ENCODE measurements at places on chromosomes 6 and 20.

GRCh38 chr20:48723308-48724264, 104.2 kb downstream of the PREX1 start:
- no peak for DNase-seq

DNA sequence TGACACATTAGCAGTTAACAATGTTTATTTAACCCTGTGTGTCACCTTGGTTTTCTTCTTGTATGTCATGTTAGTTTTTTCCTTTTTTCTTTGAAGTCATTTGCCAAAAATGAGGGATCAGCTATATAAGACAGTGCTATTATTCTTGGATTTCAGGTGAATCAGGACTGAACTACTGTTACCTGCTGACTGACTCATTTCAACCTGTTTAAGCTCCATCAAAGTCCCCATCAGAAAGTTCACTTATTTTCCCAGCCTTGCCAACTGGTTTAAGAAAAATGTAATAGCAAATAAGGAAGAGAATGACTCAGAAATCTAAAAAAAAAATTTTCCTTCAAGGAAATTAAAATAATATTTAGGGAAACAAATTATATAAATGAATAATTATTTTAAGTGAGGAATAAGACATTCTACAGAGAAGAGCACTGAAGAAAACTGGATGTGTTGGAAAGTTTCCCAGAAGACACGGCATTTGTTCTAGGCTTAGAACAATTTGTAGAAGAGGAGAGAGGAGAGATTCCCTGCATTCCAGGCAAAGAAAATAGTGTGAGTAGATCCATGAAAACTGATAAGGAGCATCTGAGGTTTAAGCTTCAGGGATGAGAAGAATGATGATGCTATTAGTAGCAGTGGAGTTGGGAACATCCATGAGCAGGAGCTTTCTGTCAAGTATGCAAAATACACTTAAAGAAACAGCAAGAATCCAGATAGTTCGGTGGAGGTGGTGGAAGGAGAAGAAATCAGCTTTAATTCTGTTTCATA, 84.9 kb upstream of the SIM1 start:
- no peak for DNase-seq

GRCh38 chr6:142942805-142943227, 2.2 kb downstream of the HIVEP2 start:
- DNase-seq: no peak

DNA sequence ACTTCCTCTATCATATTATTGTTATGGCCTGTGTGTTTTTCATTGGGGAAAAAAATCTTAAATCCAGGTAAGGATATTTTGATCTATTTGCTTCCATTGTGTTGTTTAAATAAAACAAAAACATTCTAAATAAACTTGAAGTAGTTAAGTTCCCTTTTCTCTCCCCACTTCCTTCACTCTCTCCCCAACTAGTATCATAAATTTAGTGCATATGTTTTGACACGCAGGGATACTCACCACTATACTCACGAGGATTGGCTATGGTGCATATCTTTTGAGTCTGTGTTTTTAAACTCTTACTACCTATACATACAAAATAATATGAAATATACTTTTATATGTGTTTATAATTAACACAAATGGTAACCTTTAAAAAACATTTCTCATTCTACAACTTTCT, 5.2 kb downstream of the TTLL9 start:
- DNase-seq: no peak

- DNase-seq: no peak
Measured at GRCh38 chr20:49863666-49864065, 51.0 kb downstream of the SLC9A8 start.

DNA sequence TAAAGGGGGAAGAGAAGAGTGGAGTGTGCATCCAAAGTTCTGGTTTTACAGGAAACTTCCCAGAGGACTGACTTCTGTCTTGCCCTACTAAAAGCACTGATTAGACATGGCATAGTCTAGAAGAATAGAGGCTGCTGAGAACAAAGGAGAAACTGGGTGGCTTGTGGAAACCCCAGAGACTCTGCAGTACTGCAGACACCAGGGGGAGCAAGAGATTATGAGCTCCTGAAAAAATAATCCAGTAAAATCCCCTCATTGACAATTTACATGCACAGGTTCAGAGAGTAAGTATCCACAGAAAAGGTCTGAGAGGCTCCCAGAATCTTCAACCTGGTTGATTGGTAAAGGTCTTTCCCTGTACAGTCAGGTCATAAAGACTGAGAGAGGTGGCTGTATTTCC, 48.7 kb upstream of the CLVS2 start:
- DNase-seq: no peak

GRCh38 chr6:142376800-142377496, 75.1 kb downstream of the ADGRG6 start:
- no peak for DNase-seq

GRCh38 chr6:25777031-25777430, 22.5 kb downstream of the SLC17A4 start:
- DNase-seq: no peak

GRCh38 chr20:46544576-46544975, 5.9 kb downstream of the OCSTAMP start:
- DNase-seq: no peak

DNA sequence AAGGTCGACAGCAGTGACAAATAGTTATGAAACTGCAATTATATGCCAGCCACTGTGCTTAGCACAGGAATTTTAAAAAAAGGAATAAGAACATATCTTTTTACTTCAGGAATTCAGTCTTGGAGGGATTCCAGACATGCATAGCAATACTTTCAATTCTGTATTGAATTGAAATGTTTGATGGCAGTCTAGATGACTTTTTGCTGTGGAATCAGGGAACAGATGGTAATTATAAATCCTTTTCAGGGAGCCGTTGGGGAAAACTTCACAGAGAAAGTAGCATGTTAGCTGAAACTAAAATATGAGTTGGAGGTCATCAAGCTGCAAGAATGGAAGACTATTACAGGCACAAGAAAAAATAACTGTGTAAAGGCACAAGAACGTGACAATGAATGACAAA, 74.8 kb downstream of the IMPG1 start:
- no peak for DNase-seq

DNA sequence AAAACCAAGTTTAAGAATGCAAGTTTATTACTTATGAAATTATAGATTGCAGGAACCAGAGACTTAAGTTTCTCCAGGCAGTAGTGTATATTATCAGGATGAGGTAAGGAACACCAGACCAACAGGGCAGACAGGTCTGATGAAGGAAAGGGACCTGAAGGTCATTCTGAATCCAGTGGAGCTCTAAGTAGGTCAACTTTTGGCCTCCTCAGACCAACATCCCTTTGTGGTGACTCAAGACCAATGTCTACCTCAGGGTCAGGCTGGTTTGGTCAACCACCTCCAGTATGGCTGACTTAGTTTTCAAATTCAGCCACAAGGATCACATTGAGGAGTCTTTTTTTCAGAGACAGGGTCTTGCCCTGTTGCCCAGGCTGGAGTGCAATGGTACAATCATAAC, 38.7 kb upstream of the TFAP2A start:
- DNase-seq: no peak

DNA sequence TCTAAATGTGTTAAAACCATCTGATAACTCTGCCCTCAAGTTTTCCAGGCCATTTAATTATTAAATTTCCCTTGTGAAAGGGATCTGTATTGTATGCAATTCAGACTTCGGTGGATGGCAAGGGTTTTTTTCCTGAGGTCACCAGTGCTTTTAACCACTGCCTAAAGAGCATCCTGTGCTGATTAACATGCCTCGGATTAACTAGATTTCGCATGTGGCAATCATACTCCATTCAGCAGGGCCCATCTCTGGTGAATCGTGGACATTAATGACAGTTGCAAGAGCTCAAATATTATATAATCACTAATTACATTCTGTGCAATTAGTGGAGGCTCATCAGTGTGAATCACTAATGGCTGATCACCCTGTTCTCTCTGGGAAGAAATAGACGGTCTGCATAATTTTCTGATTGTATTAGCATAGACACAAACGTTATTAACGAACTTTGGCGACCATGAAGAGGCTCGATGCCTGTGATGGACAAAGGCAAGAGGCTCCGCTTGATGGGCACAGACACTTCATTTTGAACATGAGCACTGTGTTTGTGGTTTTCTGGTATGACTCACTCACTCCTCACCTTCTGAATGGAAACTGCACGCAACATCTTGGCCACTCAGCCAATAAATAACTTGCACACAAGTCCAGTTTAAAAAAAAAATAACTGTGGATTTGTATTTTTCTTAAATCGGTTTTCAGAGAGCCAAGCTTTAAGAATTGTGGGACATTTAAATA, 31.4 kb downstream of the LINC00237 start:
- DNase-seq: no peak

- no peak for DNase-seq
Measured at GRCh38 chr6:117986396-117986795, 79.3 kb downstream of the SLC35F1 start.

- DNase-seq: no peak
Measured at GRCh38 chr20:59829786-59830664, 103.4 kb downstream of the SYCP2 start.

DNA sequence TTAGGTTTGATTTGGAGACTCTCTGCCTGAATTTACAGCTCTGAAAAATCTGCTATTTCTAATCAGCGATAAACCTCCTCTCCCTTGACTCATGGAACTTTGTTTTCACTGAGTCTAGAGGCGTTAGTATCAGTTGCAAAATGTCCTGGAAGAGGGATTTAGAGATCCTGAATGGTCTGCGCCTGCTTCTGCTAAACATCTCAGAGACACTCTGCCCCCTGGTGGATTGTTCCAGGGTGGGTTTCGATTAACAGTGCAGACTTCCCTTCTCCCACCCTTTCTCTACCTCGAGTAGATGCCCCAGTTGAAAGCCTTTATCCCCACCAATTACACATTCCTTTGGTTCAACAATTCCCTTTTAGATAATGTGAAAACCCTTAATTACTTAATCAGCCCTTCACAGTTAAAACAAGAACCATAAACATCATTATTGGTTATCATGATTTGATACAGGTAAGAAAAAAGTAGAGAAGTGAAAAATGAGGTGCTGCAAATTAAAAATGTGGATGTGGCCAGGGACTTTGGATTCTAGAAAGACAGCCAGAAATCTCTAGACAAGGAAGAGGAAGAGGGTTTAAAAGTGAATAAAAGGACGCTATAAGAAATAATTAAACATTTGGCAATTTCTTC, 5.5 kb downstream of the HTR1B start:
- no peak for DNase-seq

DNA sequence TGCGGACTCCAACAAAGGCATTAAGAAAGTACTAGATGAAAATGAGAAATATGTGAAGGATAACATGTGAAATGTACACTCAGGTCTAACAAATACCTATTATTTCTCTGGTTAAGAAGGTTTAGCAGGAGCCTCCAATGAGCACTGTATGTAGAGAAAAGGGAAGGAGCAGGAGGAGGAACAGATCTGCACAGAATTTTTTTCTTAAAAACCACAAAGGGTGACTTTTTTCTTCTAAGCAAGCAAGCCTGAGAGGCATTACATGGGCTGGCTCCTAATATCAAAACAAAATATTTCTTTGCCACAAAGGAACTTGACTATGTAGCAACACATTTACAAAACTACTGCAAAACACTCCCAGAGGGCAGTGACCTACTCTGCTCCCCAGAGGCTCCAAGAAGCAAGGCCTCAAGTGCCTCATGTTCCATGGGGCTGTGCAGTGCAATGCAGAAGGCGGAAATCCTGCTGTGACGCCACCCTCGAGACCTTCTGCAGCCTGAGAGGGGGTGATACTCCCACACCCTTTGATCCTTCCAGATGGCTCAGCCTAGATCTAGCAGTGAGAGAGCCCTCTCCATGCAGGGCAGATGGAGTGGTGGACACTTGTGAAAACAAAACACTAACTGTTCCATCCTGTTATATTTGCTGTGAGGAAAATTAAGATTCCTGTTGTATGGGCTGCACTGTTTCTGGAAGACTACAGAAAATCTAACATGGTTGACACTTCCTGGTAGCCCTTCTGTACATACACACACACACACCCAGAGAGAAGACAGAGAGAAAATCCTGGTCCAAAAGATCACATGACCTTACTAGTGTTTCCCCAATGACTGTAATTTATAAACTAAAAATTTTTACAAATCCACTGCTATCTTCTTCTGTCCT, 36.0 kb upstream of the SMIM29 start:
- DNase-seq: no peak

DNA sequence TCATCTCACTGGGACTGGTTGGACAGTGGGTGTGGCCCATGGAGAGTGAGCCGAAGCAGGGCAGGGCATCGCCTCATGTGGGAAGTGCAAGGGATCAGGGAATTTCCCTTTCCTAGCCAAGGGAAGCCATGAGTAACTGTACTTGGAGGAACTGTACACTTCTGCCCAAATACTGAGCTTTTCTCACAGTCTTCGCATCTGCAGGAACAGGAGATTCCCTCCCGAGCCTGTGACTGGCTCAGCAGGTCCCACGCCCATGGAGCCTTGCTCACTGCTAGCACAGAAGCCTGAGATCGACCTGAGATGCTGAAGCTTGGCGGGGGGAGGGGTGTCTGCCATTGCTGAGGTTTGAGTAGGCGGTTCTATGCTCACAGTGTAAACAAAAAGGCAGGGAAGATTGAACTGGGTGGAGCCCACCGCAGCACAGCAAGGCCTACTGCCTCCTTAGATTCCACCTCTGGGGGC, 10.4 kb upstream of the CALHM5 start:
- no peak for DNase-seq

- no peak for DNase-seq
Measured at GRCh38 chr20:62117362-62117646, 5.0 kb upstream of the LSM14B start.

GRCh38 chr6:76682842-76683241, 610.4 kb upstream of the IMPG1 start:
- DNase-seq: no peak

- no peak for DNase-seq
Measured at GRCh38 chr6:14386668-14387067, 269.1 kb downstream of the CD83 start.

DNA sequence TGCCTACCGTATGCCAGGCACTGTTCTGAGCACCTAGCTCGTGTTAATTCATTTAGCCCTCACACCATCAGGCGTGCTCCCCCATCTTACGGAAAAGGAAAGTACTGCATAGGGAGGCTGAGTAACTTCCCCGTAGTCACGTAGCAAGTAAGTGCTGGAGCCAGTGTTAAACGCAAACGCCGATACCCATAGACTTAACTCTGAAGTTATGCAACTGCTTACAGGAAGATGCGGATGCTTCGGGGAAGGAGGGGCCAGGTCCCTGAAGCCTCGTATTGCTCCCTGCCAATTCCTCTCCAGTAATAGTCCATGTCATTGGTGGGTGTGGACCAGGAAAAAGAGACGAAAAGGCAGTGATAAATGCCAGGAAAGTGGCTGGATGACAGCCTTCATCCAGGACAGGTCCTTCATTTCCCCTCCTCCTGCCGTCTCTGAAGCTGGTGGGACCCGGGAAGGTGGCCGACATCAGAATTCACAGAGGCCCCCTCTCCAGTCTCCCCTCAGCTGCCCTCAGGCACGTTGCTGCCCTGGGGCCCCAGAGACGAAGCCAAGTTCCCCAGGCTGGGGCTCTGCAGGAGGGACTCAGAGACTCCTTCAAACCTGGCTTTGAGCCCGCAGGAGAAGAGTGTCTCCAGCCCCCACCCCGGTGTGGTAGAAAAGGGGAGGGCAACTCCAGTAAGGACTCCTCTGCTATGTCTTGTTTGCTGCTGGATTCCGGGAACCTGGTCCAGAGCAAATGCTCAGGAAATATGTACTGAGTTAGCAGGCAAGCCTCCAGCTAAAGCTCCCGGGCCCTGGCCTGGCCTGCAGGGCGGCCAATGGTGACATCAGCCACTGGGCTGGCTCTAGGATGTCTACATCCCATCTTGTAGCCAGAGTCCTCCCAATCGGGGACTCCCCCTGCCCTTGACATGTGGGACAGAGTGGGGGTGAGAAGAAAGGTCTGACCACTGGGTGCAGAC, 37.8 kb downstream of the RAB44 start:
- DNase-seq: peak; percentile 24

- DNase-seq: peak; percentile 71
Measured at GRCh38 chr6:131063028-131063763, at the start of gene EPB41L2. EPB41L2 (minus strand) TSS chr6:131063245; CDS start chr6:130956485, 106,760 bp downstream.

- peak; percentile 72 for DNase-seq
Measured at GRCh38 chr20:59149678-59150504, 13.7 kb upstream of the ZNF831 start.

Data from activated gamma-delta T cell treated with Interleukin-2 at 50 U/mL for 16 hours (primary cell).